ENCODE measurements at places on chromosomes 11 and 22.

GRCh38 chr22:29769723-29770321, 2.7 kb downstream of the UQCR10 start:
- no peak for DNase-seq

- DNase-seq, result no peak
These were observed 57.0 kb downstream of the CTTN start for GRCh38 chr11:70455354-70455753.

DNA sequence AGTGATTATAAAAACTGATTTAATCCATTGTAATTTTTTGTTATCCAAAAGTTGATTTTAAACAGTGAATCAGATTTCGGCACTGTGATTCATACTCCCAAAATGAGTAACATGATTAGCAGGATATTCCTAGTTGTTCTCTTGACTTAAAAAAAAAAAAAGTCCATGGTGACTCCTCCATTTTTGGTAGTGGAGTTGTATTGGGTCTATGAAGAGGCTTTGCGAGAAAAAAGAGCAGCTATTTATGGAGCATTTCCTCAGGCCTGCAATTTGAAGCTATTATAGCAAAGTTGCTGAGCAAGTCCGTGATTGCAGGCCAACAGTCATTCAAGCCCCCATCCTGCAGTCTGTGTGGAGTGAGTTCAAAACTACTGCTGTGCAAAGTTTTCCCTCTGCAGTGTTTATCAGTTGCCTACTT, 28.8 kb downstream of the YAP1 start:
- DNase-seq, result no peak

DNA sequence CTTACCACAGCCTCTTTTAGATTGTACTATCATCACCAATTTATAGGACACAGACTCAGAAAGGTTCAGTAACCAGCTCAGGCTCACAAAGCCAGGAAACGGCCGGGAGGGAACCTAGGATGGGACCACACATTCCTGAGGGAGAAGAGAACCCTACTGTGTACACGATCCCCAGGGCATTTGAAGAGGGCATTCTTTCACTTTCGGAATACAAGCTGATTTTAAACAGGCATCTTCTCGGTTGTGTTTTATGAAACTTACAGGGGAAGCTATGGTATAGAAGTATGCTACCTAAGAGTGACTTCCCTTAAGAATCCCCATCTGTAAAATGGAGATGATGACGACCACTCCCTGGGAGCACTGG, 19.0 kb downstream of the SMCO4 start:
- no peak for DNase-seq

GRCh38 chr11:17386331-17387084, 2.0 kb downstream of the KCNJ11 start:
- DNase-seq, result peak; percentile 37

DNA sequence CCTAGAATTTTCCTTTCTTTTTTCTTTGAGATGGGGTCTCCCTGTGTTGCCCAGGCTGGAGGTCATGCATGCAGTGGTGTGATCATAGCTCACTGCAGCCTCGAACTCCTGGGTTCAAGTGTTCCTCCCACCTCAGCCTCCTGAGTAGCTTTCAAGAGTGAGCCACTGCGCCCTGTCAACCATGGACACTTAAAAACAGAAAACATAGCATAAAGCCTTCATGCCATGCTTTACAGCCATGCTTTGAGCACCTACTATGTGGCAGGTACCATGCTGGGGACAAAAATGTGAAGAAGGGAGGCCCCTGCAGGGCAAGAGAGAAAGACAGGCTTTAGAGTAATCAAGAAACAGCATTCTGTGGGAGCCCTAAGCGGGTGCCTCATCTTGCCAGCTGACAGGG, 13.7 kb upstream of the GNB1L start:
- no peak for DNase-seq

- DNase-seq, result no peak
These were observed 21.3 kb downstream of the OR10A6 start for GRCh38 chr11:7909585-7910285.

DNA sequence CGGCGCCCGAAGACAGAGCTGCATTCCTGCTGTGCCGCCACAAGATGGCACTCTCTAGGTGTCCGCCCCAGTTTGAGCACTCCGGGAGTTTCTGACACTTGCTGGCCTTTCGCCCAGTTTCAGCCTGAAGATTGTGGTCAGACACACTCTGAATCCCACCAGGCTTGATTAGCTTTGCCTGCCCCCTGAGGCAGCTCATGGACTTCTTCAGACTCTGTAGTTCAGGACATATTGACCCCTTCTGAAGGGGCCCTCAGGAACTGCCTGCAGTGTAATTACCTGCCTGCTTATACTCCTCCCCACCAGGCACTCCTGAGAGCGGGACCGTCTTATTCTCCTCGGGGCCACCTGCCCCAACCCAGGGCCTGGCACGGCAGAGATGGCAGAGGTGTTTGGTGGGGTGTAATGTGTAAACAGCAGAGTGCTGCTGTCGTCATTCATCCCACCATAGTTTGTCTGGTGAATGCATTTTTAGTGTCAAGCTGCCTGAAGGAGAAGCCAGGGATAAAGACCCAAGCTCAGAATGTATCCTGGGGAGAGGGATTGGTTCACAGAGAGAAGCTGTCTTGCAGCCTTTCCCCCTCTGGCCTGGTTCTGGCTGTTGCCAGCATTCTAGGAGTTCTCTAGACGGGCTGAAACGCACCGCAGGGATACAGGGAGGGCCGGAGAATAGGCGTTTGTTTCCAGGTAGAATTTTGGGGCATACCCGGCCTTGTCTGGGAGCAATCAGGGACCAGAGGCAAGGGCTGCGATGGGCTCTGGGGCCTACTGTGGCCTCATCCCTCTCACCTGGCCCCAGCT, 46.4 kb downstream of the EIF3F start:
- DNase-seq, result peak; percentile 15
